ENCODE measurements at places on chromosomes 11 and 22.

DNA sequence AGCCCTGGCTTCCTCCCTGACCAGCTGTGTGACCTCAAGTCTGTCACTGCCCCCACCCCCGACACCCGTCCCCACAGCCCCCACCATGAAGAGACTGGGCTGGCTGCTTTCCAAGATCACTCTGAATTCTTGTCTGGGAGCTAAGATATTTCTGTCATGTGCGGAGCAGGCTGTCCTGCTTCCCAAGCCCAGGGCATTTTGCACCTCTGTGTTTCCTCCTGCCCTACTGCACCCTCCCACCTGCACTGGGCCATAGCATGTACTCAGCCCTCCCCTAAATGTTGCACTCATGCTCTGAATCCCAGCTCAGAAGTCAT lies 30.3 kb upstream of the MYEOV start:
- DNase-seq = no peak

GRCh38 chr11:41659985-41660384 lies 200.5 kb upstream of the LRRC4C start:
- no peak for DNase-seq

DNA sequence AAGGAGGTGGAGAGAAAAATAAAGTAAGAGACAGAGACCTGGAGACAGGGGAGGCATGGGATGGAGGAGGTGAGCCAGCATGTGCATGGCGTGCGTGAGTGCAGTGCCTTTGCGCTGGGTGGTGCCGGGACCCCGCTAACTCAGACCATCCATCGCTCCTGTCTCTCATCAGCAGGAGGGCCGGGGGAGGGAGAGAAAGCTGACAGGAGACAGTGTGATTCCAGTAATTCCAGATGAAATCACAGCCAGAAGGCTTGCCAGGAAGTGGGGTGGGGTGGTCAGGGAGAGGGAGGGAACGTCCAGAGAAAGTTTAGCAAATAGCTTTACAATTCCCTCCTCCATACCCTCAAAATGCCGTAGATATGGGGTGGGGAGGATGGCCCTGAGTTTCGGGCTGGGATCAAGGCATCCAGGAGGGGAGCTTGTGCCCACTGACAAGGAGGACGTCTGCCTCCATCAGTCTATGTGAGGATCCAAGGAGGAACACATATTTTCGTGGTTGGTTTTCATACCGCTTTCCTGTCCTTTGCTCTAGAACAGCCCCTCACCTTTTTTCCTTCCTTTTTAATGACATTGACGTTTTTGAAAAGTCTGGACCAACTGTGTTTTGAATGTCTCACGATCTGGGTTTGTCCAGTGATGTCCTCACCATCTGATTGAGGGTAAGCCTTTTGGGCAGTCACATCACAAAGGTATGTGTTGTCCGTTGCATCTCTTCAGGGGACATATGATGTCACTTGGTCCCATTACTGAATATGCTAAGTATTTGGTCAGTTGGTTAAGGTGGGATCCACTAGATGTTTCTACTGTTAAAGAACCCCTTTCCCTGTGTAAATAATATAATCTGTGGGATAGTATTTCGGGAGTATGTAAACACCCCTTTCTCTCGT lies 567.3 kb downstream of the MIAT start:
- peak; percentile 83 for DNase-seq

DNA sequence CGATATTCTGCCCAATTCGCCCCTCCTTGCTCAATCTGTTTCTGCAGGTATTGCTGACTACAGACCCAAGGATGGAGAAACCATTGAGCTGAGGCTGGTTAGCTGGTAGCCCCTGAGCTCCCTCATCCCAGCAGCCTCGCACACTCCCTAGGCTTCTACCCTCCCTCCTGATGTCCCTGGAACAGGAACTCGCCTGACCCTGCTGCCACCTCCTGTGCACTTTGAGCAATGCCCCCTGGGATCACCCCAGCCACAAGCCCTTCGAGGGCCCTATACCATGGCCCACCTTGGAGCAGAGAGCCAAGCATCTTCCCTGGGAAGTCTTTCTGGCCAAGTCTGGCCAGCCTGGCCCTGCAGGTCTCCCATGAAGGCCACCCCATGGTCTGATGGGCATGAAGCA lies 9.2 kb upstream of the SLC35E4 start:
- DNase-seq = no peak

DNA sequence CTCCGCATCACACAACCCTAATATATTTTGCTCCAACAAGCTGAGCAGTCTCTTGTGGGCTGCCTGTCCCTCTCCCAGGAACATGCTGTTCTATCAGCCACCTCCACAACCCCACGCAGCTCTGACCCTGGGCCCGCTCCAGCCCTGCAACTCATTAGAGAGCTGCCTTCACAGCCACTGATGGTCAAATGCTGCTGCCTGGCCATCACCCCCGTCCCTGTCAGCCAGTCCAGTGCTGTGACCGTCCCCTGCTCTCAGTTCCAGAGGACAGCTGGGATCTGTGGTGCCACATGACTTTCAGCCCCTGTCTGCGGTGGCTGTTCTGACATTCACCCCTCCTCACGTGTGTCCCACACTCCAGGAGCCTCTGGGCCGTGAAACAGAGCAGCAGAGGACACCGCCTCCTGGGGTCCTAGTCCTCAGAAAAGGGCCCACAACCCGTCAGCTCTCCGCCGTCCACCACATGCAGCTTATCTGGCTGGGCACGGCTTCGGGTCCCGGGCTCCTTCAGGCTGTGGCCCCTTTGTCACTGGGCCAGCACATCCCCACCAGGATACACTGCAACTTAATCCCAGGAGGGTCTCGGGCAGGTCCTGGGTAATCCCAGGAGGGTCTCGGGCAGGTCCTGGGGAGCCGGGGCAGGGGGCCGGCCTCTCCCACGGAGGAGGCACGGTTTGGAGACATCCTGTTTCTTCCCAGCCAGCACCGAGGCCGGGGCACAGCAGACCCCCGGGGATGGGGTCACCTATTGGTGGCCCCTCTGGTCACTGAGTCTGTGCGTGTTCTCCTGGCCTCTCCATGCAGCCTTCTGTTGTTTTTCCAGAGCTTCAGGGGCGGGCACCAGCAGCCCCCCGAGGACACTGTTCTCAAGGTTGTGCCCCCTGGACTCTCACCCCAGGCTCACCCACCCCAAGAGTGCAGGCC lies 15.1 kb downstream of the CRELD2 start:
- DNase-seq = no peak

GRCh38 chr11:64722141-64723065 lies 594 bp downstream of the NRXN2 start:
- no peak for DNase-seq

- peak; percentile 47 for DNase-seq
Observed at GRCh38 chr22:30195245-30196140, 51.1 kb downstream of the LIF start.

DNA sequence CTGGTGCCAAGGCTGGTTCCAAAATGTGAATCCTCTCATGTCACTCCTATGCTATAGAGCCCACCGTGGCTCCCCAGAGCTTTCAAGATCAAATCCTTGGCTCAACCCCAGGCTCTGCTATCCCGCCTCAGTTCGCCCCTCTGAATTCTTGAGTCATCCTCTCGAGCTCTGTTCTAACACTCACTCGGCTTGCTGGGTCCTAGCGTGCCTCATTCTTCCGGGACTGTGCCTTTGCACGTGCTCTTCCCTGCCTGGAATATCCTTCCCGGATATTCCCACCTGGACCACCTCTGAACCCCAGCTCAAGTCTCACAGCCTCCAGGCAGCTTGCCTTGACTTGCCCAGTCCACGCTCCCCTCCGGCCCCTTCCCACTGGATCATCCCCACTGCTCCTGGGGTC lies 13.0 kb downstream of the KCTD17 start:
- no peak for DNase-seq

Data from EH (cell line).